A549 treated with ZK216348 at 1 μM for 4 hours (cell line): ENCODE measurements at places on chromosomes 11 and 22. TPM values are rescaled to one million over a fixed set of nuclear protein-coding genes. Genes with fewer than 3 reads are reported as not detected.

Gene GLB1L3
- total RNA-seq: not detected in 5 replicates

Gene MYBPC3
- 0.06 to 0.09 TPM (median 0.07 TPM) in 5 replicates for total RNA-seq

Gene LRP5
- 27.8 to 57.9 TPM (median 52.8 TPM) in 5 replicates for total RNA-seq

Gene SPI1
- total RNA-seq: 0.32 TPM in 1 of 5 replicates, not detected in the others

Gene NEU3
- 3.5 to 4.4 TPM (median 3.9 TPM) in 5 replicates for total RNA-seq

Gene ARHGEF17
- total RNA-seq: 5.9 to 15.8 TPM (median 13.9 TPM) in 5 replicates

Gene DMC1
- 2.4 to 5.4 TPM (median 3.3 TPM) in 5 replicates for total RNA-seq

Gene FEN1
- total RNA-seq: 89.1 to 118 TPM (median 96.6 TPM) in 5 replicates

Gene NCAM1
- not detected in 5 replicates for total RNA-seq

Gene OR51B5
- 0.47 TPM in 1 of 5 replicates, not detected in the others for total RNA-seq
